ENCODE measurements at places on chromosomes 5 and 9.

DNA sequence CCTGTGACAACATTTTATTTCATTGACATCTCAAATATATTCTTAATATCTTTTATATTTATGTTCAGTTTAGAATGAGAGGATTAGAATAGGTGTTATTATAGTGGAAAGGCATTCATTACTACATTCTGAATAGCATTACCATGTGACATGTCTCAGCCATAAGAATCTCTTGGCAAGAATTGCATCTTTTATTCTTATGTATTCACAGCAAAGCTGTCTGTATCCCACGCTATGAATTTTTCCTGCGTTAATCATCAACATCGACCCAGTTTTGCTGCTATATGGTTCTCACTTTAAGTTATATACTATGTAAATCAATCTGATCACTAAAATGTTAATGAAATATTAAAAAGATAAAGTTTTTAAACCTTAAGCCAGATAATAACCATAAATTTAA, 248.6 kb downstream of the TMEM232 start:
- DNase-seq, result no peak

- DNase-seq, result no peak
Measured at GRCh38 chr9:34659592-34660253, 2.7 kb downstream of the CCL27 start.

DNA sequence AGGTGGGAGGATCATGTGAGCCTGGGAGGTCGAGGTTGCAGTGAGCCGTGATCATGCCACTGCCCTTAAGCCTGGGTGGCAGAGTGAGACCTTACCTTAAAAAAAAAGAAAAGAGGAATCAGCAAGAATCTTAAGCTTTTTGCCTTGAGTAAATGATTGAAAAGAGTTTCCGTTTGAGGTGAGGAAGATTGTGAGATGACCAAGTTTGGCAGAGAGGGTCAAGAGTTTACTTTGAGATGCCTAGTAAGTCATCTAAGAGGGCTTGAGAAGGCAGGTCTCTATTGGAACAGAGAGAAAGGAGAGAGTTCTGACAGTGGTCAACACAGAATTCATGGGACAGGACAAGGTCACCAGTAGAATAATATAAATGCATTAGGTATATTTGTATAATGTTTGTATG, 572.1 kb downstream of the TLE4 start:
- DNase-seq, result no peak

DNA sequence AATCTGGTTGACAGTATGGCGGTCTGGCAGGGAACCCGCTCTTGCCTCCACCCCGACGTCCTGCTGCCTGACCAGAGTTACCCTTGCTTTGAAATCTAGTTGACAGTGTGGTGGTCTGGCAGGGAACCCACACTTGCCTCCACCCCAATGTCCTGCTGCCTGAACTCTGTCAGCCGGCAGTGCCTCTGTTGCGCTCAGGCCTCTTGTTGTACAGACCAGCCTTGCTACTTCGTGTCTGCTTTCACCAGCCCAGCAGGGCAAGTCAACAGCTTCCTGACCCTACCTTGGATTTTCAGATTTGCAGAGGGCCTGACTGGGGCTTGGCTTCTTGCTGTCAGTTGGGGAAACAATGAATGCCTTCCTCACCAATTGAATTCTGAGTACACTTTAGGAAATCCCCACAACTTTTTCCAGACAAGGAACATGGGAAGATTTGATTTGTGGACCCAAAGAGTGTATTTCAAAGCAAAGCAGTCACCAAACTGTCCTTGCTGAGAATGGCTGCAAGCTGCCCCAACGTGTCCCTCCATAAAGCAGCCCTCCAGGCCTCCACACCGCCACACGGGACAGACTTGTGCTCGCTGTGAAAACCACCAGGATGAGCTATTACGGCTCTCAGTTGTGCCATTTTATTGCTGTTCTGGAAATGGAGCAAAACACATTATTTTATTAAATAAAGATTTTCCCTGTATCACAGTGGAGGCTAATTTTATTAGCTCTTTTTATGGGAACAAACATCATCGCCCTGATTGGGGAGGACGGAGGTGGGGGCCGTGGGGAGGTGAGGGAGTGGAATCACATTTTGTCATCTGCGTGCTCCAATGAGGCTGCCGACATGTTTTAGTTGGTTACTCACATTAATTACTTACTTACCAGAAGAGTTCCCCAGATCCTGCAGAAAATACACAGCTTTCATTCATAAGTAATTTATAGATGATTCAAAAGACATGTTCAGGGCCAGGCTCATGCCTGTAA, 189.3 kb downstream of the AOPEP start:
- DNase-seq, result no peak

- no peak for DNase-seq
Measured at GRCh38 chr5:1541702-1542400, 18.1 kb upstream of the LPCAT1 start.

Data from HL-60 (cell line).